D341Med (cell line): ENCODE measurements at places on chromosomes 4 and X.

DNA sequence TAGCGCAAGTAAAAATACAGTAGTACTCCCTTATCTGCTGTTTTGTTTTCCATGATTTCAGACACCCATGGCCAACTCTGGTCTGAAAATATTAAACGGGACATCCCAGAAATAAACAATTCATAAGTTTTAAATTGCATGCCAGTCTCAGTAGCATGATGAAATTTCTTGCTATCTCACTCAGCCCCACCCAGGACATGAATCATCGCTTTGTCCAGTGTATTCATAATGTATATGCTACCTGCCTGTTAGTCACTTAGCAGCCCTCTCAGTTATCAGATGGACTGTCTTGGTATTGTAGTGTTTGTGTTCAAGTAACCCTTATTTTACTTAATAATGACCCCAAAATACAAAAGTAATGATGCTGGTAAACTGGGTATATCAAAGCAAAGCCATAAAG, 158.2 kb upstream of the DDIT4L start:
- DNase-seq = no peak

GRCh38 chr4:37425857-37426256, 181.3 kb downstream of the NWD2 start:
- DNase-seq = no peak

DNA sequence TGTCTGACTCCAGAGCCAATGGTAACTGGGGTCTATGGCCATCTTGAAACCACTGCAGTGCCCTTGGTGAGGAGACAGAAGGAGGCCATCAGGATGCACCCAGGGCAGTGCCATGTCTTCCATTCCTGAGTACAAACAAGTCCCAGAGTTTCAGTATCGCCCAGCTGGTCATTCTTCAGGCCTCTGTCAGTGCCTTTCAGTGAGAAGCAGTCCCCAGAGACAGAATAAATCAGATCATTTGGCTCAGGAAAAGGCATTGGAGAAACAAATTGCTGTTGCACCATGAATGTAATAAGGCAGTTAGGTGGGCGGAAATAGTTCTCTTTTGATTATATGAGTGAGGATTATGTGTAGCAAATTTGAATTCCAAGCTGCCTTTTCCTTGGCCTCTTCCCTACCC, 21.3 kb downstream of the ADGRG4 start:
- DNase-seq = no peak

GRCh38 chrX:101040197-101040596, 11.7 kb downstream of the TRMT2B start:
- no peak for DNase-seq

- DNase-seq = no peak
These were observed 39.0 kb downstream of the STX18 start for GRCh38 chr4:4502694-4503311.

DNA sequence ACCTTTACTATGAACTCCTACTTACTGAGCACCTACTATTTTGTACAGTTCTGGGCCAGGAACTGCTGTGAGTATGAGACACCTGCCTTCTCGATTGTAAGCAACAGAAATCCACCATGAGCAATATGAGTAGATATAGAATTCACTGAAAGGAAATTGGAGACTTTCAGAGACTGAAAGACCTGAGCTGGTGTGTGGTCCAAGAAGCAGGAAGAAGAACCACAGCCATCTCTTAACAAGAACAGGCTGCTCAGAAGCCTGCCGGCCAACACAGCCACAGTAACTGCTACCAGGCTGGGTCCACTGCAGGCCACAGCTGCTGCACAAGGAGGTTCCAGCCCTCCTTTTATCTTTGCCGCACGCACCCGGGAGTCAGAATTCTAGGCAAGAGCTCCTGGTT, 10.8 kb upstream of the ACSL1 start:
- DNase-seq = no peak

GRCh38 chr4:53592686-53593501, 1.6 kb upstream of the LNX1 start:
- DNase-seq = no peak

- DNase-seq = no peak
These were observed 722.1 kb downstream of the PCDH7 start for GRCh38 chr4:31442236-31442635.

GRCh38 chr4:77697860-77698590, 92.4 kb downstream of the CXCL13 start:
- peak; percentile 64 for DNase-seq

- DNase-seq = no peak
These were observed 238.9 kb downstream of the HS3ST1 start for GRCh38 chr4:11189756-11190155.

DNA sequence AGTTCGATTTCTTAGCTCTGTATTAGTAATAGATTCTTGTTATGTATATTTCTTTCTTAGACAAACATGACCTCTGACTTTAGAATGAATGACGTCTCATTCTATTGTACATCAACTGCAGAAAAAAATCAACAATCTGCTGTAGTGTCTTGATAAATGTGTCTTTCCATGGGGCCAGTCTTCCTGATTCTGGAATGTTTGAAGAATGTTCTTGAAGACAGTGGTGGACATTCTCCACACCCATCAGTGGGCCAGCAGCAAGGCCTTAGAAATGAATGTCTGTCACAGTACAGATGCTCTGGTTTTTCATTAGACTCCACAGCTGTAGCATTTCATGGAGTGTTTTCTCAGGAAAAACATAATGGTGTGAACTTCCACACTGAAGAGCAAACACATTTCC, 63.2 kb upstream of the FAM47B start:
- DNase-seq = no peak

GRCh38 chr4:75895744-75896314, 6.4 kb downstream of the PPEF2 start:
- peak; percentile 51 for DNase-seq

- DNase-seq = no peak
These were observed 343.5 kb upstream of the GATB start for GRCh38 chr4:152104356-152104755.

DNA sequence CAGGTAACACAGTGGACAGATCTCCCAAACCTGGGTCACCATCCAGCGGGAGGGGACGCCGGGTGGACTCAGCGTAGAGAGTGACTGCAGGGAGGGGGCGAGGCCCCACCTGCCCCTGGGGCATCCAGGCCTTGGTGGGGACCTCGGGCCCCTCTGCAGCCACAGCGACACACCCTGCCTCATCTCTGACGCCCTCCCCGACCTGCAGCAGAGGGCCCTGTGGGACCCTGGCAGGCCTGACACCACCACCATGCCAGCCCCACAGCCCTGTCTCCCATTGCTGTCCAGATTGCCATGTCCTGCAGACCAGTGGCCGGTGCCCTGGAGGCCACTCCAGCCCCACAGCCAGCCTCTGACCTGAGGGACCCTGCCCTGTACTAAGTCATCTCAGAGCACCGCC, 45.2 kb downstream of the FAM53A start:
- DNase-seq = no peak

DNA sequence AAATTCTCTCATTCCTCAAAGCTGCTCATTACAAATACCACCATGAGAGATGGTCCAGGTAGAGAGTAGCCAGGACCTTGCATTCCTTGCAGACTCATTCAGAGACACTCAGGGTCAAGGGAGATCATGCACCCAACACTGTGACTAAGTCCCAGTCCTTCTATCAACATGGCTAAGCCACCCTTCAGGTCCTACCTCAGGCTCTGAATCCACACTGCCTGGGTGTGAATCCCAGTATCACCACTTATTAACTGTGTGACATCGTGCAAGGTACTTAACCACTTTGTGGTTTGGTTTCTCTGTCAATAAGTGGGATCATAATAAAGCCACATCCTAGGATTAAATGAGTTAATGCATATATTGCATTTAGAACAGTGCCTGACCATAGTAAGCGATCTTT, 124.1 kb upstream of the NEIL3 start:
- DNase-seq = no peak

- no peak for DNase-seq
These were observed 205.3 kb upstream of the KLF8 start for GRCh38 chrX:56026815-56027214.

DNA sequence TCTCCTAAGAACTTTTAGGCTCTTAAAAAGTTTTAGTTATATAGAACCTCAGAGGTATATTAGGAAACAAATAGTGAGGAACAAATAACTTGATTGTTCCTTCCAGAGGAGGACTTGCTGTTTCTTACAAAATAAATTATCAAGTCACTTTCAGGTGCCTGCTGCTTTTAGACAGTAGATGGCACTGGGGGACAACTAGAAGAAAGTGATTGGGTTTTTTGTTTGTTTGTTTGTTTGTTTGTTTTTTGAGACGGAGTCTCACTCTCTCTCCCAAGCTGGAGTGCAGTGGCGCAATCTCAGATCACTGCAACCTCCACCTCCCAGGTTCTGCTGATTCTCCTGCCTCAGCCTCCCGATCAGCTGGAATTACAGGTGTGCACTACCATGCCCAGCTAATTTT, 35.4 kb upstream of the CDKL5 start:
- no peak for DNase-seq

GRCh38 chrX:133685822-133686221, 270.5 kb upstream of the GPC4 start:
- DNase-seq = peak; percentile 67

- no peak for DNase-seq
These were observed 69.8 kb downstream of the RBM47 start for GRCh38 chr4:40559585-40560465.

GRCh38 chr4:128811571-128812441, 2.3 kb downstream of the JADE1 start:
- DNase-seq = peak; percentile 90

- peak; percentile 59 for DNase-seq
These were observed 27.3 kb downstream of the PRDX4 start for GRCh38 chrX:23694606-23695005.

DNA sequence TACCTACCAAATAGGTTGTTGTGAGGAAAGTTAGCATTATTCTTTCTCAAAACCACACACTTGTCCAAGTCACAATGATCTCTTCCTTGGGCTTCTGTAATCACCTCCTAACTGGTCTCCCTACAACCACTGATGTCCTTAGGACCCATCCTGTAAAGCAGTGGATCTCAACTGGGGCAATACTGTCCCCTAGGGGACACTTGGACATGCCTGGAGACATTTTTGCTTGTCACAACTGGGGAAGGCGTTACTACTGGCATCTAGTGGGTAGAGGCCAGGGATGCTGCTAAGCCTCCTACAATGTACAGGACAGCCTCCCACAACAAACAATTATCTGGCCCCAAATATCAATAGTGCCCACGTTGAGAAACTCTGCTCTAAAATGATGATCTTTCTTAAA, 118.7 kb upstream of the AP1S2 start:
- DNase-seq = peak; percentile 15

DNA sequence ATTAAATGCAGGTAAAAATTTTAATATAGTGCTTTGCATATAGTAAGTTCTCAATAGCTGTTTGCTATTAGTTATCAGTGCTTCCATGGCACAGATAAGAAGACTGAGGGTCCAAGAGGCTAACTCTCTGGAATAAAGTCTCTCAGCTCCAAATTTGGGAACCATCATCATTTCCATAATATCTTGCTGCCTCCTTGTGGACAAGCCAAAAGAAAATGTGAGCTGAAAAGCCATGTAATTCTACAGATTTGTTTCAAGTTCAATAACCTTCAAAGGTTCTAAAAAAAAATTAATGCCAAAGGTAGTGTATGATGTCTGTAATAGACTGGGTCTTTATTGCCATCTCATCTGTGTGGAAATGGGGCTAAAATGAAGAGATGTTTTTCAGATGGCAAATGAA, 136.9 kb upstream of the VCX start:
- DNase-seq = no peak

DNA sequence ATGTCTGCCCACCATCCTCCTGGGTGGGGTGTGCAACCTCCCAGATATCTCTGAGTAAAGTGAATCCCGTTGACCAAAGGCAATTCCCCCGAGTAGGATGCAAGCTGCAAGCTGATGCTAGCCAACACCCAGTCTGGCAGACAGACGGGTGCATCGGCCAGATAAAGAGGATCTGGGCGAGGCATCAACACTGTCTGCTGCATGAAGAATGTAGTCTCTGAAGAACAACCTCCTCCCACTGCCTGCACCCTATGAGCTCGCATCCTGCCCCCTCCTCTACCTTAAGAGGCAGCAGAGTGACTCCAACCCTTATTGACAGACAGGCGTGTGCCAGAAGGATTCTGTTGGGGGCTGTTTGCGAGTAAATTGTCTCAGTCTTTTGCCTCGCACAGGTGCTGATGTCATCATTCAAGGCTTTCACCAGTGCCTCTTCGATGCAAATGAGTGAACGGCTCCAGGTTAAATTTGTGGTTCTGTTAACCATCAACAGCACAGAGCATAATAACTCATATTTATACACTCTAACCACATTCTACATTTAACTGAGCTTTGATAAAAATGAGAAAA, 546.9 kb downstream of the BCOR start:
- no peak for DNase-seq

- no peak for DNase-seq
These were observed 141.7 kb upstream of the SCML1 start for GRCh38 chrX:17595456-17596035.

GRCh38 chr4:41725254-41725653, 23.3 kb downstream of the PHOX2B start:
- no peak for DNase-seq

- no peak for DNase-seq
These were observed 617 bp upstream of the GPR34 start for GRCh38 chrX:41688156-41688555.

DNA sequence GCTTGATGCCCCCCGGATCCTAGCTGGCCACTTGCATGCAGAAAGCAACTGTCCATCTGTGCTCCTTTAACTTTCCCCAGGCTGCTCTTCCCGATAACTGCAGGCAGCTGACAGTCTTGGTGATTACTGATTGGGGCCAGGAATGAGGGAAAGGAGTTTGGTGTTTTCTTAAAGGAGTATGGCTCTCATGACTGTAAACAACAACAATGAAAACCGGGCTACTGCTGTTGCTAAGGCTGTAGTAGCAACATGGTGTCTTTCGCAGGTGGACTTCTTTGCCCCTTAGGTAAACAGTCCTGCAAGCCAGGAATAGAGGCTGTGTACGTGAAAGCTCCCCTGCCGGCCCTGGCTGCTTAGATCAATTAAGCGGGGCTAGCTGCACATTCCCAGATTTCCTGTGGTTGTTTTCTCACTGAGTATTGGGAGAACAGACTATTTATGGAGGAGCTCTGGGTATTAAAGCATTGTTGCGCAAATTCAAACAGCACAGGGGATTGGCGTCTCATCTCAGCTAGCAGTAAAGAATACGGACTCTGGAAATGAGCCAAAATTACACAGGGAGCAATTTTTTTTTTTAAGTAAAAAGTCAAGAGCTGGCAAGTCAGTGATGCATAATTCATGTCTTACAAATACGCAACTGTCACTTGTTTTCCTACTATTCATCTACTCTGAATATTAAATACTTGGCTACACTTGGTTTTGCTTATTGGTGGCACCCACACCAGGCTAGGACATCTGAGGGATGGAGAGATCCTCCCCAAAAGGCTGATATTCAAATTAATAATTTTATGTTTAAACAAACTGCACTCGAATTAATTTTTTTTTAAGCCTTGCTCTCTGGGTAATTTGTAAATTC, 61.6 kb upstream of the NAP1L5 start:
- no peak for DNase-seq
